ENCODE measurements at places on chromosomes 5 and 9.

- DNase-seq = no peak
These were observed 83.1 kb downstream of the MSX2 start for GRCh38 chr5:174807471-174807870.

GRCh38 chr9:34628656-34629490, at the start of gene ARID3C:
TSS of gene ARID3C (minus strand) at chr9:34629066. CDS start at chr9:34628014, 1,052 bp downstream.
- no peak for DNase-seq

DNA sequence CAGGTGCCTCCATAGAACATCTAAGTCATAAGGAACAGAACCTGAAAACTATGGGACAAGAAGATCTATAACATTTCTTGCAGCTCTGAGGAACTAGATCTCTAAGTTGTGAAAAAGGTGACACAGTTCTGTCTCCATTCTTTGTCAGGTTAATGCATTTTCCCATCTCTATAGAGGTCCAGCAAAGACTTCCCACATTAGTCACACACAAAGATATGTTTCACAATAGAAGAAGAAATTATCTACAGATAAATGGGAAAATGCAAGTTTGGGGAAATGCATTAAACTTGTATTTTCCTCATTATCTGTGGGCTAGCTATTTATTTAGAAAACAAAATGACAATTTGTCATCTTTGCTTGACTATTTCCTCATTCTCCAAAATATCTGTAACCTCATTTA, 458.6 kb upstream of the PAPPA start:
- no peak for DNase-seq

GRCh38 chr9:135215571-135216161, 128.2 kb downstream of the OLFM1 start:
- DNase-seq = no peak

DNA sequence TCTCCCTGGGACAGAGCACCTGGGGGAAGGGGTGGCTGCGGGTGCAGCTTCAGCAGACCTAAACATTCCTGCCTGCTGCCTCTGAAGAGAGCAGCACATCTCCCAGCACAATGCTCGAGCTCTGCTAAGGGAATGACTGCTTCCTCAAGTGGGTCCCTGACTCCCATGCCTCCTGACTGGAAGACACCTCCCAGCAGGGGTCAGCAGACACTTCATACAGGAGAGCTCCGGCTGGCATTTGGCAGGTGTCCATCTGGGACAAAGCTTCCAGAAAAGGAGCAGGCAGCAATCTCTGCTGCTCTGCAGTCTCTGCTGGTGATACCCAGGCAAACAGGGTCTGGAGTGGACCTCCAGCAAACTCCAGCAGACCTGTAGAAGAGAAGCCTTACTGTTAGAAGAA, 77.2 kb downstream of the SLCO6A1 start:
- no peak for DNase-seq
